ENCODE measurements at places on chromosomes 1 and 21.

DNA sequence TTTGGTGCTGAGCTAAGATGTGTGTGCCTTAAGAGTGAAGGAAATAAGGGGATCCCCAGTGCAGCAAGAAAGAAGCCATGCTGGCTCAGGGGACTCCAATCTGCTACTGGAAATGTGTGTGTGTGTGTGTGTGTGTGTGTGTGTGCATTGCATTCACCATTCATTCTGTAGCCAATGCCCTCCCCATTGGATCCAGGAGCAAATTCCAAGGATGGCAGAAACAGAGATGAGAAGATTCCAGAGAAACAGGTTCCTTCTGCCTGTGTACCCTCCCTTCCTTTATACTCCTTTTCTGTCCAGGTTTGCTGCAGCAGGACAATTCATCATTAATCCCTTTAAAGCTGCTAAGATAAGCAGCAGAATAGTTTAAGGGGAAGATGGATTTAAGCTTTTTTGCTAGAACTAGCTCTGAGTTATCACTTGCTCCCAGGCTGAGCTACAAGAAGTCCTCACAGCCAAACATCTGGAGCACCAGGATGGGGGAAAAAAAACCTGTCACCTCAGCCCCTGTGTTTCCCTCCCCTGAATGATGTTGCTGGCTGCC, 3.2 kb downstream of the SLC6A17 start:
- no peak for DNase-seq

- DNase-seq: no peak
Observed at GRCh38 chr1:199123615-199124014, 484.8 kb downstream of the PTPRC start.

GRCh38 chr1:27275696-27276095, 41.3 kb downstream of the WDTC1 start:
- DNase-seq: no peak

DNA sequence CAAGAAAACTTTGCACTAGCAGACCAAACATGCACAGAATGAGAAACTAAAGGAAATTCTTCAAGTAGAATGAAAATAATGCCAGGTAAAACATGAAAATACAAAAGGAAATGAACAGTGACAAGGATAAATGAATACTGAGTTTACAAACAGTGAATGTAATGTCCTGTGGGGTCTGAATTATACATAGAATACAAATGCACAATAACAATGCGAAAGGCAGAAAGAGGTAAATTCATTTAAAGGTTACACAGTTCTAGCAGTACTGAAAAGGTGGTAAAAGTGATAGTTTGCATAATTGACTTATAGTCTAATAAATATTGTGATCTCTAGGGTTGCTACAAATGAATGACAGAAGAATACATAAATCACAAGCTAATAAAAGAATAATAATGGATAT, 12.9 kb downstream of the CD55 start:
- DNase-seq: no peak

DNA sequence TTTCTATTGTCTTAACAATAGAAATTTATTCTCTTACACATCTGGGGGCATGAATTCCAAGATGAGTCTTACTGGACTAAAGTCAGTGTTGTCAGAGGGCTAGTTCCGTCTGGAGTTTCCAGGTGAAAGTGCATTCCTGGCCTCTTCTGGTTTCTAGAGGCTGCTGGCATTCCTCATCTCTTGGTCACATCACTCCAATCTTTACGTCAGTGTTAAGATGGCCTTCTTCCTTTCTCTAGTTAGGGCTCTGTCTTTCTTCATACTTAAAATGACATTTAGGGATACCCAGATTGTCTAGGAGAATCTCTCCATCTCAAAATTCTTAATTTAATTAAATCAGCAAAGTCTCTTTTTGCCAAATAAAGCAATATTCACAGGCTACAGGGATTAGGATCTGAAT, 13.3 kb upstream of the PDC start:
- DNase-seq: no peak

GRCh38 chr21:32733356-32733755, 5.5 kb upstream of the SYNJ1 start:
- no peak for DNase-seq

- DNase-seq: no peak
Observed at GRCh38 chr1:10866321-10867093, 70.1 kb upstream of the CASZ1 start.

DNA sequence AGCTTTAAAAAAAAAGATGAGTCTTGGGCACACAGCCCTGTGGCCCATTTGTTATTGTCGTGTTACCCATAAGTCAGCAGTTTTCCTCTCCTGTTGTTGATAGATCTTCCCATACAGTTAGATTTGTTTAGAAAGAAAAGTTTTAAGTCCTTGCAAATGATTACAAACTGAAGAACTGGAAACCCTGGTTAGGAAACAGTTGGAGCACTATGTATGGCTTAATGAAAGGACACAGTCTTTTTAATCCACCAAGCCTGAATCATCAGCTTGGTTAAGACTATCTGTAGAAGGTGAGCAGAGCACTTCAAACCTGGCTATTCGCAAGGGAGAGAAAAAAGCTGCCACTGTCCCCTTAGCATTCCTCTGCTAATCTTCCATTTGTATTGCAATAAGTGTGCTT, 241.0 kb downstream of the DISC1 start:
- DNase-seq: no peak

- no peak for DNase-seq
Observed at GRCh38 chr1:44549510-44549909, 124.8 kb downstream of the TMEM53 start.

GRCh38 chr1:201641524-201642253, 102.8 kb downstream of the NAV1 start:
- no peak for DNase-seq

- DNase-seq: no peak
Observed at GRCh38 chr1:151995774-151996173, 2.1 kb upstream of the S100A10 start.

DNA sequence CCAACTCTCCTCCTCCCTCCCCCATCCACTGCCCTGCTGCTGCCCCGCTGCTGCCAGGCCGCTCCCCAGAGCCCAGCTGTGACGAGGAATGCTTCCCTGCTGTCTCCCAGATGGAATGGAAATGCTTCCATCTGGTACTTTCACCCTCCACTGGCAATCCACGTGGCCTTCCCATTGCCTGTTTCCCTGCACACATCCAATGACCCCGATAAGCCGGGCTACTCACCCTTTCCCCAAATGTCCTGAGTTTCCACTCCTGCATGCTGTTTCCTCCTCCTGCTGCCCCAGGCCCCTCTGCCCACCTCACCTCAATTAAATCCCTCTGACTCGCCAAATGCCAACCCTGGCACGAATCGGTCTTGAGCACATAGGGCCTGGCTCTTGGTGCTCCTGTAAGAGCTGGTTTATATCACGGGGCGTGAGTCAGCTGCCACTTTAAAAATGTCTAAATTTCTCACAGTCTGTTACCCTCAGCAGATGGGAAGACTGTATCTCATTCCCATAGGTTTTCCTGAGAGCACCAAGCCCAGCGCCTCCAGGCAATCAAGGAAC, 36.4 kb downstream of the MRAP start:
- no peak for DNase-seq

- no peak for DNase-seq
Observed at GRCh38 chr1:7358425-7358824, 412.7 kb upstream of the VAMP3 start.

DNA sequence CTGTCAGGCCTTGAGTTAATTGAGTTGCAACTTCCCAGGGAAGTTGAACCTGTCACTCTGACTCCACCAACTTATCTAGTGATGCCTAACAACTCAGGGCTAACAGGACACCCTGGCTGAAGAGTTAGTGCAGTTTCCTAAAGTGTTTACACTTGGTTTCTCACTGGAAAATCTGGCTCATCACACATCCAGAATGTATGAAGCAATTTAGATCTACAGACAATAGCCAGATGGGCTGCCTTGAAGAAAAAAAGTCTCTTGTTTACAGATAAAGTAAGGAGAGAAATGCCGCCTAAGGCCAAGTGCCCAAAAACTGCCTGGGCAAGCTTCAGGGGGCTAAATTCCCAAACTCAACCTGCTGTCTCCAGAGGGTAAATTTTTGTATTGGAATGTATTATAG, 446.3 kb upstream of the NCAM2 start:
- no peak for DNase-seq

DNA sequence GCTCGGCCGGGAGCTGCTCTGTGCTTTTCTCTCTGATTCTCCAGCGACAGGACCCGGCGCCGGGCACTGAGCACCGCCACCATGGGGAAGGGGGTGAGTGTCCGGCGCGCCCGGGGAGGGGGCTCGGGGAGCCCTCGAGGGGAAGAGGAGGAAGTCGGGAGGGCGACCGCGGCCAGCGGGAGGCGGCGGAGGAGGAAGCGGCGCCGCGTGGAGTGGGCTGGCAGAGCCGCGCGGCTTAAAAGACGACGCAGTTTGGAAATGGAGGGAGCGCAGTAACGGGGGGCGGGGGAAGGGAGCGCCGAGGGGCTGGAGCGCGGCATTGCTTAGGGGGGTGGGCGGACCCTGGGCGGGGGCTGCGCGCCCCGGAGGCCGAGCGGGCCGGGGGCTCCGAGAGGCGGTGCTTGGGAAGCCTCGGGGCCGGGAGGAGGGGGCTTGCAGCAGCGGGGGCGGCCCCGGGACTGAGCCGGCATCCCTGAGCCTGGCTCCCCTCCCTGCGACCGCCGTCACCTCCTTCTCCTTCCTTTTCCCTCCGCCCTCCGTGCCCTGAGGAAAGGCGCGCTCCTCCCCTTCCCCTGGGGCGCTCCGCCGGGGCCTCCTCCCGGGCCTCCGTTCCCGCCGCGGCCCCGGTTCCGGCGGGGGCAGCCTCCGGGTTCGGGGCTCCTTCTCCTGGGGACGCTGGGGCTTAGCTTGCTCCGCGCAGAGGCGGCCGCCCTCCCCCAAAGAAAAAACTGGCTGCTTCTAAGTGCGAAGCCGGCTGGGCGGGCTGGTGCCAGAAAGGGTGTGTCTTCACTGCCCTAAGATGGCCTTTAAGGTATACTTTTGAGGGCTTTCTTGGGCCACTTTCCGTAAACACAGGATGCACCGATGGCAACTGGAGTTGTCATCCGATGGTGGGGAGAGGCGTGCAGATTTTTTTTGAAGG, 648 bp downstream of the ATP1A1 start:
- DNase-seq: peak; percentile 71

DNA sequence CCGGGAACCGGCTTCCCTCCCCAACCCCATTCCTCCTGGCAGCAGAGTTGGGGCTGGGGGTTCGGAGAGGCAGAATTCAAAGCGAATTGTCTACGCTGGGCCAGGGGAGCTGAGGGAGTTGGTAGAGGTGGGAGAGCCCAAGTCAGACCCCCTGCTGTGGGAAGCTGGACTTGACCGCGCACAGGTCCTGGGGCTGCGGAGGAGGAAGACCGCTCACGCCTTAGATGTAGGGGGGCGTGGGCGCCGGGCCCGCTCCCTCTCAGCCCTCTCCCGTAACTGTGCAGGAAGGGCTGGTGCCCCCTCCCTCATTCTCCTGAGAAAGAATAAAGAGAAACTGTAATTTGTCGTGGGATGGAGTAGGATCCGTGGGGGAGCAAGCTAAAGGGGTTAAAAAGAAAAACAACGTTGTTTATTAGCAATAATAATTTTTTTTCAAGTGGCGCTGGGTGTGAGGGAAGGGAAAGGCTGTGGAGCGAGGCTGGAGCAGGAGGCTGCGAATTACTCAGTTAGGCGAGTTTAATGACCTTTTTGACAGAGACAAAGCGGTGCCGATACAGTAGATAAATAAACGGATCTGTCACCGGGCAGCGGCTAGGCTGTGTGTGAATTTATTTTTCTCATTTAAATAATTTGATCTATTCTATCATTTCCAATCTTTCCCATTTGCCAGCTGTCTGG, 838 bp upstream of the GRIK3 start:
- DNase-seq: no peak

DNA sequence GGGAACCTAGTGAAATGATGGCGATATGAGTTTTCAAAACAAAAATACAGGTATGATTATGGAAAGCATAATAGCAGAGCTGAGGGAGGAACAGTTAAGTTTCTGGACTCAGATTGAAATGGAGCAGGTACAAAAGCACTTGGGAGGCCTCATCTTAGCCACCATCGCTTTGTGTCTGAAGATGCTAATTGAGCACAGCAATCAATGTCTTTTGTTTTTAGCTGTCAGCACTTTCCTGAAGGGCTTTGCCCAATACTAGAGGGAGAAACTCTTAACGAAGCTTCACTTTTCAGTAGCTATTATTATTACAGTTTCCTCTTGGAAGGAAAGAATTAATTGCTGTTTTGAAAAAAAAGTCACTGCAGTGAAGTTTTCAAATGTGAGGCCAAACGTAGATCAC, 348.7 kb downstream of the RWDD3 start:
- DNase-seq: no peak

Data from tibial artery (tissue), 4 donors.